Peyer's patch (tissue), 4 donors: ENCODE measurements at places on chromosomes 7 and 10. TPM values are rescaled to one million over a fixed set of nuclear protein-coding genes. Genes with fewer than 3 reads are reported as not detected.
A peak's percentile ranks its signal among the peaks of the same experiment; 100 is the strongest.

CDNF gene
- not detected for total RNA-seq

DNA sequence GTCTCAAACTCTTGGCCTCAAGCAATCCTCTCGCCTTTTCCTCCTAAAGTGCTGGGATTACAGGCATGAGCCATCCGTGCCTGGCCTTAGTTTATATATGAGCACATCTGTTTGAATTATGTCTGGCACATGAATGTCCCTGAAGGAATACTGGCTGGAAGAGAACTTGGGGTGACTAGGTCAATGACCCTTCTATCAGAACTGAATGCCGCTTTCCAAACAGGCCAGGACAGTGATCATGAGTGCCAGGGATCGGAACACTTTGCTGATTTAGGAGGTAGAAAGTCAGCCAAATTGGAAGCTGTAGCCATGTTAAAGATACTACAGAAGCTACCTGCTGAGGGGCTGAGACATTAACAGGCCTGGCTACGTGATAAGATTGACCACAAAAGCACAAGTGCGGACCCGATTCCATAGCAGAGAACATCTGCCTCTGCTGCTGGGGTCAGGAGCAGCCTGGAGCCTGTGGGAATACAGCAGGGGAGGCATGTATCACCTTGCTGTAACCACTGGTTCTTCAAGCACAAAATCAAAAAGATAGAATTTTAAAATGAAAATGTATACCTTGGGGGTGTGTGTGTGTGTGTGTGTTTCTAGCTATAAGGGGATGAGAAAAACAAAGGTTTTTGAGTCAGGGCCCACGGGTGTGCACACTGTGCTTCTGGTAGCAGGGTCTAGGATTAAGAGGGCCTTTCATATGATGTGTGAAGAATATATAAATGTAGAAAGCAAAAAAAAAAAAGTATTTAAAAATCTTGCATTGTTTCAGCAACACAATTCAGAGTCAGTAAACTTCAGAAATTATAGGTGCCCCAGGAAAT lies 293.7 kb downstream of the BBS9 start:
- H3K27ac ChIP-seq = no peak overlapping the region
- H3K27me3 ChIP-seq = no peaks in the 10 kb centered on the region
- no peak for DNase-seq
- H3K4me3 ChIP-seq = no peak overlapping the region
- no peaks in the 10 kb centered on the region for H3K36me3 ChIP-seq

DNA sequence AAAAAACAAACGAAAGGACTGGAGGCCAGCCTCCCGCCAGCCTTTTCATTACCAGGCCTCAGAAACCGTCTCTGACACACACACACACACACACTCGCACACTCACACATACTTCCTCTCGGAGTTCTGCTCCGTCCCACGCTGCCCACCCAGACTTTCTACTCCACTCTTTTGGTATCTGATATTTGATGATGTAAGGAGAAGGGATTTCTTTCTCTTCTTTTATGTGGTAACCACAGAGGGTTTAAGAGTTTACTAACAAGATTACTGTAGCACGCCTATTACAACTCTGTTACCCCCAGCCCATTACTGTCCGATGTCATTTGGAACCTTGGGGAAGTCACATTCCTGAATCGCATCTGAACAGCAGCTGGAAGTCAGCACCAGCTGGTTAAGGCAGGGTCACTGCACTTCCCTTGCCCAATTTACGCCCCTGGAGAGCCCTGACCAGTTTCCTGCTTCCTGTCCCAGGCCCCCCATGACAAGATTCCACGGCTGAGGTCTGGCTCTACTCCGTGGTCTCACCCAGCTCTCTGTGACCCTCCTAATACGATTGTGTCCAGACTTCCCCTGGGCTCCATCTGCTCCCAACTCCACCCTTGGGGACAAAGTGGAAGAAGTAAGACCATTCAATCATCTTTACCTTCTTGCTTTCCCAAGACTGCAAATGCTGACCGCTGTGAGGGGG lies 1.1 kb downstream of the DENND2A start:
- H3K4me3 ChIP-seq = peak overlapping the region; percentile 72
- DNase-seq = no peak
- H3K4me1 ChIP-seq = peaks cover 6% of the 10 kb centered on the region
- no peaks in the 10 kb centered on the region for H3K36me3 ChIP-seq

GRCh38 chr7:5270788-5271187 lies 12.0 kb upstream of the SLC29A4 start:
- H3K4me3 ChIP-seq = no peak overlapping the region
- H3K27ac ChIP-seq = no peak overlapping the region
- no peaks in the 10 kb centered on the region for H3K36me3 ChIP-seq
- H3K27me3 ChIP-seq = no peaks in the 10 kb centered on the region
- peaks cover 6% of the 10 kb centered on the region for H3K4me1 ChIP-seq
- no peak for DNase-seq

DNA sequence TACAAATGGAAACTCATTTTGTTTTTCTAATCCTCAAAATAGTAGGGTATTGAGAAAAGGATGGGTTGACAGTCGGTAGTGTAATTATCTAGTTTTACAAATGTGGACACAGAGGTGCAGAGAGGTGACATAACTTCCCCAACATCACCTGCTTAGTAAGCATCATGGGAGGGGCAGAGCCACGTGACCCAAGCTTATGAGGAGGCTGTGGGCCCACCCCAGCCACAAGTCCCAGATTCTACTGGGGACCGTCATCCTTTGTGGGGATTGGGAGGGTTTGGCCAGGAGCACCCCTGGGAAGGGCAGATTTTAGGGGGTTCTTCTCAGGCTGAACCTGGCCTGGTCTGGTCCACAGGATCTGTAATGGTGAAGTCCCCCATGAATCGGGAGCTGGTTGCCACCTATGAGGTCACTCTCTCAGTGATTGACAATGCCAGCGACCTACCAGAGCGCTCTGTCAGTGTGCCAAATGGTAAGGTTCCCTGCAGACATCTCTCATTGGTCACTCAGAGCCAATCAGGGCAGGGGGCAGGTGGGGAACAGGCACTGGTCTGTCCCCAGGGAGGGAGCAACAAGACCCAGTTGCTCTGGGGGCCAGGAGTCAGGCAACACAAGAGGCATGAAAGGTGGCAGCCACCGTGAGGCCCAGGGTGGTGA lies 23.6 kb upstream of the VSIR start:
- H3K4me3 ChIP-seq = no peak overlapping the region
- H3K27me3 ChIP-seq = no peaks in the 10 kb centered on the region
- H3K4me1 ChIP-seq = no peaks in the 10 kb centered on the region
- no peaks in the 10 kb centered on the region for H3K36me3 ChIP-seq
- no peak overlapping the region for H3K27ac ChIP-seq

OR2A12 gene
- not detected for total RNA-seq

- H3K4me3 ChIP-seq = no peak overlapping the region
- H3K27me3 ChIP-seq = no peaks in the 10 kb centered on the region
- H3K36me3 ChIP-seq = no peaks in the 10 kb centered on the region
- no peak for DNase-seq
- no peak overlapping the region for H3K27ac ChIP-seq
- no peaks in the 10 kb centered on the region for H3K4me1 ChIP-seq
These were observed 57.0 kb upstream of the GLCCI1 start for GRCh38 chr7:7911369-7912123.

H2BK1 gene
- not detected for total RNA-seq

ANKRD26 gene
- total RNA-seq = 40.4 TPM

INMT gene
- 3.2 TPM for total RNA-seq

GRCh38 chr10:130727766-130728490 lies 583.6 kb downstream of the TCERG1L start:
- DNase-seq = no peak
- no peaks in the 10 kb centered on the region for H3K27me3 ChIP-seq
- no peak overlapping the region for H3K27ac ChIP-seq
- no peaks in the 10 kb centered on the region for H3K4me1 ChIP-seq

DNA sequence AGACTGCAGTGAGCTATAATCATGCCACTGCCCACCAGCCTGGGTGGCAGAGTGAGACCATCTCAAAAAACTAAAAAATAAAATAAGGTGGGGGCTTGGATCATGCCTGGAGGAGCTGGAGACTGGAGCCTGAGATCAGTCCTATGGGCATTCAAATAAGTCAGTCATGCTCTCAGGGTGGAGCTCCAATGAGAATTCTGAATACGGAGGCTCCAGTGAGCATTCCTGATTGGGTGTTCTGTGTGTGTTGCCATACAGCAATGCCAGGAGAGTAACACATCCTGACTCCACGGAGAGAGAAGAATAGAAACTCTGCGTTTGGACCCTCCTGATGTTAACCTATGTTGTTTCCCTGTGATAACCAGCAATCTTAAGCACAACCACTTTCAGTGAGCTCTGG lies 16.0 kb downstream of the UBE2D4 start:
- H3K27me3 ChIP-seq = no peaks in the 10 kb centered on the region
- H3K27ac ChIP-seq = no peak overlapping the region
- no peaks in the 10 kb centered on the region for H3K4me1 ChIP-seq
- H3K4me3 ChIP-seq = no peak overlapping the region
